ENCODE measurements at places on chromosomes 7 and 10. TPM values are rescaled to one million over a fixed set of nuclear protein-coding genes. Genes with fewer than 3 reads are reported as not detected.

TLX1 gene
- total RNA-seq: not detected

GRCh38 chr10:30883116-30883515, 148.5 kb downstream of the ZNF438 start:
- no peaks in the 10 kb centered on the region for H3K4me1 ChIP-seq
- no peaks in the 10 kb centered on the region for H3K36me3 ChIP-seq
- no peak overlapping the region for H3K4me3 ChIP-seq
- H3K27ac ChIP-seq: no peak overlapping the region
- DNase-seq: no peak
- no peaks in the 10 kb centered on the region for H3K27me3 ChIP-seq

- peaks cover 26% of the 10 kb centered on the region for H3K4me1 ChIP-seq
- no peak for DNase-seq
- no peaks in the 10 kb centered on the region for H3K36me3 ChIP-seq
- H3K27me3 ChIP-seq: no peaks in the 10 kb centered on the region
- H3K4me3 ChIP-seq: no peak overlapping the region
- no peak overlapping the region for H3K27ac ChIP-seq
Measured at GRCh38 chr7:30329716-30330115, 45.3 kb downstream of the ZNRF2 start.

GRCh38 chr10:32253276-32253675, 93.7 kb downstream of the EPC1 start:
- no peaks in the 10 kb centered on the region for H3K36me3 ChIP-seq
- H3K27ac ChIP-seq: peak overlapping the region; percentile 37
- no peaks in the 10 kb centered on the region for H3K27me3 ChIP-seq
- no peak overlapping the region for H3K4me3 ChIP-seq
- peaks cover 20% of the 10 kb centered on the region for H3K4me1 ChIP-seq
- no peak for DNase-seq

- no peaks in the 10 kb centered on the region for H3K27me3 ChIP-seq
- peaks cover 54% of the 10 kb centered on the region for H3K4me1 ChIP-seq
- H3K4me3 ChIP-seq: no peak overlapping the region
- no peak for DNase-seq
Measured at GRCh38 chr10:34186745-34187144, 628.4 kb downstream of the PARD3 start.

DNA sequence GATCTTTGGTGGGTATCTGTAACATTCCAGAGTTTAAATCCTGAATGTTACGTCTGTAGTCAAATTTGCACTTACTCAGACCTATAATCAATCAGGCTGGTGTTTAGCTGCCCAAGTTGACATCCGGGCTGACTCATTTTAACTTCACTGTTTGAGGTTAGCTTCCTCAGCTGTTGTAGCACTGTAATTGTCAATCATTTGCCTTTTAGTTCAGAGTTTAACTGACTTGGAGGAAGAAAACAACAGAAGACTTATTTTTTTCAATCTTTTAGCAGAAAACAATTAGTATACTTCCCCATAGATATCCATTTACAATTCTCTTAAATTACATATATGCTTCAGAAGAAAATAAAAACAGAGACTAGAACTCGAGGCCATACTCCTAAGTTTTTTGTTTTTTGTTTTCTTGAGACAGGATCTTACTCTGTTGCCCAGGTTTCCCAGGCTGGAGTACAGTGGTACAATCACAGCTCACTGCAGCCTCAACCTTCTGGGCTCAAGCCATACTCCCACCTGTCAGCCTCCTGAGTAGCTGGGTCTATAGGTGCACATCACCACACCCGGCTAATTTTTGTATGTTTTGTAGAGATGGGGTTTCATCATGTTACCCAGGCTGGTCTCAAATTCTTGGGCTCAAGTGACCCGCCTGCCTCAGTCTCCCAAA, 38.5 kb upstream of the LRRC17 start:
- DNase-seq: no peak
- peaks cover 22% of the 10 kb centered on the region for H3K4me1 ChIP-seq
- H3K27me3 ChIP-seq: peaks cover 58% of the 10 kb centered on the region
- no peak overlapping the region for H3K4me3 ChIP-seq

DNA sequence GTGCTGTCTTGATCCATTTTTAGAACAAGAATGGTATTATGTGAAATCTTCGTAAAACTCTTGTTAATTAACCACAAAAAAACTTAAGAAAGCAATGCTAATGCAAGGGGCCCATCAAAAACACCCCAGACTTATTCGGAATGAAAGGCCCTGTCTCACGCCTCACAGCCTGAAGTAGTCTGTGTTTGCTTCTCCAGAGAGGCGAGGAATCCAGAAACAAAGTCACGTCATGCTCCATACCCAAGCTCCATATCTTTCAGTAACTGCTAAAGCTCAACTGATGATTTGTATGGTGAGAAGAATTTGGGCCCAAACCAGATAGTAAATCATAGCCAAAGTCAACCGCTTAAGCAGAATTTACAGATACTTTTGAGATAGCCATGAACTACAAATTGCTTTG, 155.4 kb downstream of the ATE1 start:
- no peak for DNase-seq
- no peak overlapping the region for H3K27ac ChIP-seq

- no peak overlapping the region for H3K27ac ChIP-seq
- no peak for DNase-seq
- H3K27me3 ChIP-seq: no peaks in the 10 kb centered on the region
- H3K36me3 ChIP-seq: no peaks in the 10 kb centered on the region
Measured at GRCh38 chr10:3886191-3886590, 101.2 kb upstream of the KLF6 start.

TMEM209 gene
- 46.7 TPM for total RNA-seq

- no peak for DNase-seq
- no peak overlapping the region for H3K4me3 ChIP-seq
- no peaks in the 10 kb centered on the region for H3K4me1 ChIP-seq
- no peaks in the 10 kb centered on the region for H3K36me3 ChIP-seq
Measured at GRCh38 chr10:44300666-44301649, 83.9 kb downstream of the CXCL12 start.

DNA sequence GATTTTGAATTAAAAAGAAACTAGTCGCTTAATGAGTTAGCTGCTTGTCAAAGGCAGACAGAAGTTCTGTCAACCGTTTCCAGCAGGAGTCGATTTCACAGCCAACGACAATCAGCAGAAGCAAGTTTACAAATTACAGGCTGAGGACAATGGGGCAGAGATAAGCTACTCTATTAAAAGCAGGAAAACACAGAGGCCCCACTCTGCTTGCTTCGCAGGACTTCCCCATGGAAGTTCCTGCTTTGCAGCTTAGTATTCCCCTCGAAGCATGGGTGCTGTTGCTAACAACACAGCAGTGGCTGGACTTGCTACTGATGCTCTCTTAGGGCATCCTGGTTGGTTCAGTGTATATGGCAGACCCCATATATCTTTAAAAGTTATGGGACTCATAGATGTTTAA, 50.8 kb upstream of the KLF6 start:
- no peaks in the 10 kb centered on the region for H3K27me3 ChIP-seq
- no peak overlapping the region for H3K4me3 ChIP-seq
- H3K36me3 ChIP-seq: no peaks in the 10 kb centered on the region
- no peak overlapping the region for H3K27ac ChIP-seq

DNA sequence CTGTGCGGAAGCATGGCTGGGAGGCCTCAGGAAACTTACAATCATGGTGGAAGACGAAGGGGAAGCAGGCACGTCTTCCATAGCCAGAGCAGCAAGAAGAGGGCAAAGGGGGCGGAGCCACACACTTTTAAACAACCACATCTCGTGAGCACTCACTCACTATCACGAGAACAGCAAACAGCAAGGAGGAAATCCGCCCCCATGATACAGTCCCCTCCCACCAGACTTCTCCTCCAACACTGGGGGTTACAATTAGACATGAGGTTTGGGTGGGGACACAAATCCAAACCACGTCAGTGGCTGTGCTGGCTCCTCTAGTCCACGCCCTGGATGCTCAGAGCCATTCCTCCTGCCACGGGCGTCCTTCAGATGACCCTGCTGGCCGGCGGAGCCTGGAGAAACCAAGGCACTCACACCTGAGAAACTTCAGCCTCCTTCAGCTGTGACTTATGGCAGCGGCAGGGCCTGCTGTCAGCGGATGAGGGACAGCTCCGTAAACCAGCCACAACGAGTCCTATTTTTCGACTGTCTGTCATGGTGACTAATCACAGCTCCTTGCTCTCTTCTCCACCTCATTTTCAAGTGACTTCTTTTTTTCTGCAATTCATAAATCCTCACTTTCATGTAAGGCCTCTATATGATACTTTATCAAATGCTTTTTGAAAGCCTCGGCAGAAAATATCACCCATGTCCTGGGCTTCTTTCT, 167.9 kb upstream of the PFKP start:
- H3K4me3 ChIP-seq: no peak overlapping the region
- H3K27ac ChIP-seq: no peak overlapping the region
- H3K36me3 ChIP-seq: no peaks in the 10 kb centered on the region
- H3K4me1 ChIP-seq: no peaks in the 10 kb centered on the region

- H3K36me3 ChIP-seq: no peaks in the 10 kb centered on the region
- H3K4me3 ChIP-seq: no peak overlapping the region
- no peaks in the 10 kb centered on the region for H3K4me1 ChIP-seq
- no peak for DNase-seq
- H3K27me3 ChIP-seq: no peaks in the 10 kb centered on the region
Measured at GRCh38 chr7:47008461-47008860, 573.5 kb downstream of the TNS3 start.

GRCh38 chr10:125799451-125800182, 23.4 kb downstream of the UROS start:
- H3K4me1 ChIP-seq: no peaks in the 10 kb centered on the region
- H3K27ac ChIP-seq: no peak overlapping the region
- DNase-seq: no peak

DNA sequence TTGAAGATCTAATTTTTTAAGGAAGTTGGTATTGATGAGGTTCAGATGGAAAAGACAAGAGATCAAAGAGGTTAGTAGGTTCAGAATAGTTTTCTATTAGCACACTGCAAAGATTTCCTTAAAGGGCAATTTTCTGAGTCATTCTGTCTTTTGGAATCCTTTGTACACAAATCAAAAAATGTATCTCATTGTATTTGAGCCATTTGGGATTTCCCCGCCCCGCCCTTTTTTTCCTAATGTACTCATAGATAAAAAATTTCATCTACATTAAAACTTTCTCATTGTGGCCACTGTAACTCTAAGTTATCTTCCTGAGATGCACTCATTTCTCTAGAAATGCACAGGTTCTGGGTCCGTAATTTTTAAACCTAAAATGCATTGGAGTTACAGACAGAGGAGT, 12.1 kb downstream of the GIMAP6 start:
- H3K4me3 ChIP-seq: no peak overlapping the region
- H3K36me3 ChIP-seq: no peaks in the 10 kb centered on the region
- H3K27me3 ChIP-seq: no peaks in the 10 kb centered on the region

LSM8 gene
- 54.0 TPM for total RNA-seq

DNA sequence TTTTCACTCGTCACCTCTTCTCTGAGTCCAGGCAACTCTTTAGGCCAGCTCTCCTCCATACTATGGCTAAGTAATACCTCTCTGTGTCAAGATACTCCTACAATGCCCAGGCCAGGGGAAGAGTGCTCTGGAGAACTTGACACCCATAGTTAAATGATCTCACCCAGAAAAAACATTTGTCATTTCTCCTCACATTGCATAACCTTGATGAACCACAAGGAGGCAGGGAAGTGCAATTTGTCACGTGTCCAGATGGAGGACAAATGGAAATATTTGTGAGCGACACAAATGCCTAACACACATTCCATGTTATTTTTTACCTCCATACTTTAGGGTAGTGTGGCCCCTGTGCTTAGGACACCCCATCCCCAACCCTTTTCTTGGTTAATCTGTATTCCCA, 78.3 kb downstream of the HTR7 start:
- H3K27me3 ChIP-seq: peaks cover 14% of the 10 kb centered on the region
- peak; percentile 26 for DNase-seq
- H3K27ac ChIP-seq: no peak overlapping the region
- H3K36me3 ChIP-seq: no peaks in the 10 kb centered on the region

- peaks cover 29% of the 10 kb centered on the region for H3K4me1 ChIP-seq
- no peak overlapping the region for H3K27ac ChIP-seq
- H3K4me3 ChIP-seq: peak overlapping the region; percentile 76
- no peaks in the 10 kb centered on the region for H3K36me3 ChIP-seq
Measured at GRCh38 chr7:123745437-123745836, 3.4 kb downstream of the WASL start.

- H3K4me3 ChIP-seq: no peak overlapping the region
- no peaks in the 10 kb centered on the region for H3K36me3 ChIP-seq
- H3K4me1 ChIP-seq: no peaks in the 10 kb centered on the region
- no peak overlapping the region for H3K27ac ChIP-seq
Measured at GRCh38 chr7:8490391-8491045, 57.1 kb downstream of the NXPH1 start.

- no peaks in the 10 kb centered on the region for H3K36me3 ChIP-seq
- H3K27me3 ChIP-seq: no peaks in the 10 kb centered on the region
Measured at GRCh38 chr10:13564576-13564975, 22.2 kb upstream of the PRPF18 start.

DNA sequence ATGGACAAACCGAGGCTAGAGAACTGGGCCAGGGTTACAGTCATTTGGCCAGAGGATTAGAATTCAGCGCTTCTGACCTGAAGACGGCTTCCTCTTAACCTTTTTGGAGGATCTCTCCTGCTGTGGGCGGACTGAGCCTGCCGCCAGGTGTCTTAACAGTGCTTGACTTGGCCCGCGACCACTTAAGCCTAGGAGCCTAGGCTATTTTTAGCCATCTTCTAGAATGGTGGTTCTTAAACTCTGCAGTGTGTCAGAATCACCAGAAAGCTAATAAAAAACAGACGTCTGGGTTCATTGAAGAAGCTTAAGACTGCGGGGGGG, 722 bp downstream of the MDH2 start:
- no peaks in the 10 kb centered on the region for H3K27me3 ChIP-seq
- peak overlapping the region; percentile 96 for H3K27ac ChIP-seq
- H3K4me3 ChIP-seq: peak overlapping the region; percentile 96
- DNase-seq: peak; percentile 39
- H3K36me3 ChIP-seq: peaks cover 12% of the 10 kb centered on the region

CPSF4 gene
- 75.3 TPM for total RNA-seq

DNA sequence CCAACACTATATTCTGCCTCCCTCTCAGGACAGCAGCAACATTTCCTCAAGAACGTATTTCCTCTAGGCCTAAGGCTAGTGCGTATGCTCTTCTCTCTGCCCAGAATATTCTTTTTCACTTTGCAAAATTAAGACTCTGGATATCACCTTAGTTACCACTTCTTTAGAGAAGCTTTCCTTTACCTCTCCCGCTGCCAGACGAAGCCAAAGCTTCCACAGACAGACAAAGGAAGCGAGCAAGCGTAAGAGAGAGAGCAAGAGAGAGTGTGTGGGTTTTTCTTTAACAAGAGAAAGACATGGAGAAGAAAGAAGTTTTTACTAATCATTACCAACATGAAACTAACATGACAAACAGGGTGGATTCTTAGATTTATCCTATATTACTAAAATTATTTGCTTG, 64.1 kb downstream of the P4HA1 start:
- peaks cover 22% of the 10 kb centered on the region for H3K36me3 ChIP-seq
- H3K4me3 ChIP-seq: no peak overlapping the region
- no peaks in the 10 kb centered on the region for H3K4me1 ChIP-seq
- no peak for DNase-seq
- H3K27ac ChIP-seq: no peak overlapping the region

- H3K4me1 ChIP-seq: no peaks in the 10 kb centered on the region
- H3K27ac ChIP-seq: no peak overlapping the region
- H3K36me3 ChIP-seq: no peaks in the 10 kb centered on the region
Measured at GRCh38 chr7:114342431-114343179, 72.0 kb upstream of the FOXP2 start.
